HEK293T (cell line): ENCODE measurements at places on chromosomes 1 and 21.

GRCh38 chr1:76861149-76861548, 6.1 kb upstream of the ST6GALNAC5 start:
- DNase-seq = no peak

DNA sequence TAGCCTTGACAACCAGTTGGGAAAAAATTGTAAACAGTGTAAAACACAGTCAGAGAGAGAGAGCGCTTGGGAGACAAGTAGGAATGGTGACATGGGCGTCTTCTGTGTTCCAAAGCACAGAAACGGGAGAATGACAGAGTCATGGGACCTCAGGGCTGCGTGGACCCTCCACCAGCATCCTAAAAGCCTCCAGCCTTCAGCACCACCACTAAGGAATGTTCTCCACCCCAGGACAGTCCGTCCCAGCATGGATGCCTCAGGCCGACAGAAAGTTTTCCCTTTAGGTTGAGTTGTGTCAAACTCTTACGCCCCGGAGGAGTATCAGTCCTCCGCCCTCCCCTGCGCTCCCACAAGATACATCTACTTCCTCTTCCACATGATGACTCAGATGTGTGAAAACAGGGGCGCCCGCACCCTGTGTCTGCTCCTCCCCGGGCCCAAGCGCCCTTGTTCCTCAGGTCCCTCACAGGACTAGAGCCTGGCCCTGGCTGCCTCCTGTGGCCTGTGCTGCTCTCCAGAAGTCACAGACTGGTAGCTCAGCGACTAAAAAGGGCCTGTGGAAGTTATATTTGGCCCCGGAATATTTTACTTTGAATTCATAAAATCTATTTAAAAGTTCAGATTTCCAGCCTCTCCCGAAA, 63.9 kb upstream of the EFHD2 start:
- no peak for DNase-seq

DNA sequence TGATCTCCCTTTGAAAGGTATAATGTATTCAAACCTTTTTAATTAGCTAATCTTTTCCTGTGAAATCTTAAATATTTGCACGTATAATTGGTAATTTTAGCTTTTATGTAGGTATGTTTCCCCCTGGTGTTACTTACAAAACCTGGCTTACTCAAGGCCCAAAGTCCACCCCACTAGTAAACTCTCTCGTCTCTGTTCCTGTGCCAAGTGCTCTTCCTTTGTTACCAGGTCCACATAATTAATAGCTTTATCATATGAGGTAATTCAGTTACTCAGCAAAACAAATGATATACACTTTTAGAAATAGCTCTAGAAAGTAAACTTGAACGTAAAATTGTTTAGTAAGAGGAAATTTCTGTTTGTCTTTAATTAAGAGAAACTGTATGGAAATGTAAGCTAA, 36.7 kb downstream of the NFIA start:
- DNase-seq = no peak

DNA sequence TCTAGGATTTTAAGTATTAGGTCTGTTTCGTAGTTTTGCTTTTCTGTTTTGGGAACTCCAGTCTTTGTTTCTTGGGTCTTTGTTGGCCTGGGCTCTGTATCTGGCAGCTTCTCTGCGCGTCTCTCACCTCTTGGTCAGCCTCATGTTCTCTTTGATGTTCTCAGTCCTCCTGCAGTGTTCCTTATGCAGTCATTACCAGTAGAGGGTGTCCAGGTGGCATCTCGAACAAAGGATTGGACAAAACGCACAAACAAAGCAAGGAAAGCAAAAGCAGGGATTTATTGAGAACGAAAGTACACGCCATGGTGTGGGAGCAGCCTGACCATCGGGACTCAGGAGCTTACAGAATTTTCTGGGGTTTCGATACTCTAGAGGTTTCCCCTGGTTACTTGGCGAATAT, 133.7 kb upstream of the COL6A1 start:
- DNase-seq = no peak

DNA sequence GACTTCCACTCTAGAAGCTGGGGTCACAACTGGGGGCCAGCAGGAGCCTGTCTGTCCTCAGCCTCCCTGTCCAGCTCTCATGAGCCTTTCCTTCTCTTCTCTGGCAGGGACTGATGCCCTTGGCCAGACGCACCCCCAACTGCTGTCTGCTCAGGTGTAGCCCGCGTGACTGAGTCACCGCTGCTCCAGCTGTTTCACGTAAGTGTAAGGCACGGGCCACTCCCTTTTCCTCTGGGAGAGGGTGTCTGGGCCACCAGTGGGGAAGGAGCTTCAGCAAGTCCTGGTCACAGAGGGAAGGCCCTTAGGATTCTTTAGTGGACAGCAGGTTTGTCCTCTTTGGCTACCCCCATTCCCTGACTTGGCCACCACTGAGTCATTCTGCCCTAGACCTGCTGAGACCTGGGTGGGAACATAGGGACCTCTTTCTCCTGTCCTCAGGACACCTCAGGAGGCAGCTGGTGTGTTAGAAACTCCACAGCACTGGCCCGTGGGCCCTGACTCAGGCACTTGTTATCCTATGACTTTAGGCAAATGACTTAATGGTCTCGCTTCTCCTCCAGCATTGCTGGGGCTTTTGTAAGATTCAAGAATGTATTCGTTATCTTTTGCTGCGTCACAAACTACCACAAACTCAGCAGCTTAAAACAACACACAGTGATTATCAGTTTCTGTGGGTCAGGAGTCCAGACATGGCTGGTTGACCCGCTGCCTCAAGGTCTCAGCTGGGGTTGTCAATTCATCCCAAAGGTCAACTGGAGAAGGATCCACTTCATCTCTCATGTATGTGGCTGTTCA, 64.8 kb downstream of the FAM163A start:
- no peak for DNase-seq

DNA sequence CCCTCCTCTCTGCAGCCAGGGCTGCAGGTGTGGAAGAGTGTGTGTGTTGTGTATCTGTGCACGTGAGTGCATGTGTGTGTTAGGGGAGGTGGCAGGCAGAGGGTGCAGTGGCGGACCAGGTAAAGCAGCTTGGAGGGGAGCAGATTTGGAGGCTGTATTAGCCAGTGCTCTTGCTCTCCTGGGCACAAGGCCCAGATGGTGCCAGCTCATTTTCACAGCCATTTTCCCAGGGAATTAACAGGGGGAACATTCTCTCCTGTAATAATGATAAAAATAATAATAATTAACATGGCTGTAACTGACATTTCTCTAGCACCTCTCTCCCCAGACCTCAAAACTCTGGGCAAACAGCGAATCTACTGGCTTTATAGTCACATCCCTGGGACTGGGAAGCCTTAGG, 43.6 kb downstream of the LRRN2 start:
- DNase-seq = no peak

DNA sequence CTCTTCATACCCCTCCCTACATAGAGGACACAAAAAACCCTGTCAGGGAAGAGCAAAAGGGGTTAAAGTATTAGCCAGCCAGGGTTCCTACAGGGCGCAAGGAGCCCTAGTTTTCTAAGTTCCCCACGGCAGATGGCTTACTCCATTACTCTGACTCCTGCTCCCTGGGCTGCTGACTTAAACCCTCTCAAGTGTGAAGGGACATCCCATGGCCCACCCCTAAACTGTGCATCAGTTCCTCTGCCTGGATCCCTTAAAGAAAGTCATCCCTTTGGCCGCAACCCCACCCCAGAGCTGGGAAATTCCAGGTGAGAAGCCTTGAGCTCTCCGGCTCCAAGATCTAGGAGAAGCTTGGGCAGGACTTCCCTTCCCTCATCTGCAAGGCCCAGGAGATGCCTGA, 236.0 kb downstream of the TOMM20 start:
- DNase-seq = no peak

- DNase-seq = no peak
These were observed 58.0 kb upstream of the SGIP1 start for GRCh38 chr1:66475940-66476339.

DNA sequence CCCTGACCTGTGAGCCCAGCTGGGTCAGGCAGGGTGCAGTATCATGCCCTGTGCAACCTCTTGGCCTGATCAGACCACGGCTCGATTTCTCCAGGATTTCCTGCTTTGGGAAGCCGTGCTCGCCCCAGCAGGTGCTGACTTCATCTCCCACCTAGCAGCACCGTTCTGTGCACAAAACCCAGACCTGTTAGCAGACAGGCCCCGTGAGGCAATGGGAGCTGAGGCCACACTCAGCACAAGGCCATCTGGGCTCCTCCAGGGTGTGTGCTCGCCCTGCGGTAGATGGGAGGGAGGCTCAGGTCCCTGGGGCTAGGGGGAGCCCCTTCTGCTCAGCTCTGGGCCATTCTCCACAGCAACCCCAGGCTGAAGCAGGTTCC, 29.6 kb downstream of the SLC19A1 start:
- no peak for DNase-seq

GRCh38 chr21:42533306-42533962, 19.8 kb downstream of the SLC37A1 start:
- no peak for DNase-seq

GRCh38 chr1:2232916-2233438, 4.9 kb downstream of the SKI start:
- DNase-seq = no peak

DNA sequence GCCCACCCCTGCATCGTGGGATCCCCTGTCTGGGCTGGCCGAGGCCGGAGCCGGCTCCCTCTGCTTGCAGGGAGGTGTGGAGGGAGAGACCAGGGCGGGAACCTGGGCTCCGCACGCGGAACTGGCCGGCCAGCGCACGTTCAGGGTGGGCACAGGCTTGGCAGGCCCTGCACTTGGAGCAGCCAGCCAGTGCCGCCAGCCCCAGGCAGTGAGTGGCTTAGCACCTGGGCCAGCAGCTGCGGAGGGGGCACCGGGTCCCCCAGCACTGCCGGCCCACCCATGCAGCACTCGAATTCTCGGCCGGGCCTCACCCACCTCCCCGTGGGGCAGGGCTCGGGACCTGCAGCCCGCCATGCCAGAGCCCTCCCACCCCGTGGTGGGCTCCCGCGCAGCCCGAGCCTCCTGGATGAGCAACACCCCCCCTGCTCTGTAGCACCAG, 422.6 kb downstream of the AMY1C start:
- no peak for DNase-seq

GRCh38 chr1:40039757-40040510, 595 bp upstream of the CAP1 start:
- peak; percentile 69 for DNase-seq

GRCh38 chr1:114107474-114108435, 45.9 kb downstream of the SYT6 start:
- DNase-seq = no peak

GRCh38 chr1:225851805-225852204, 30.4 kb downstream of the TMEM63A start:
- no peak for DNase-seq

GRCh38 chr1:211541720-211542477, 37.1 kb downstream of the SLC30A1 start:
- no peak for DNase-seq

DNA sequence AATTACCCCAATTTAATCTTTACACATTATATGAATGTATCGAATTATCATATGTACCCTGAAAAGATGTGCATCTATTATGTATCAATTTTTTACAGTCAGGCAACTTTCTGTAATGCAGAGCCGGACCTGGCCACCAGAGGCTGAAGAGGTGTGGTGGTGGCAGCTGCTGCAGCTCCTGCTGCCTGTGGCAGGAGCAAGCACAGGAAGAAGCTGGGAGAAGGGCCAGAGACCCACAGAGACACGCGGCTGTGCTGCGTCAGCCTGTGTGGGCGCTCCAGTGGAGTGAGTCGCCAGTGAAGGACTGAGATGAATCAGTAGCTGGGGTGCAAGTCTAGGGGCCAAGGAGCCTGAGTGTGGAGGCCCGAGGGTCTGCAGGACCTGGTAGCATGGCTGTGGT, 74.3 kb upstream of the COG2 start:
- peak; percentile 53 for DNase-seq

DNA sequence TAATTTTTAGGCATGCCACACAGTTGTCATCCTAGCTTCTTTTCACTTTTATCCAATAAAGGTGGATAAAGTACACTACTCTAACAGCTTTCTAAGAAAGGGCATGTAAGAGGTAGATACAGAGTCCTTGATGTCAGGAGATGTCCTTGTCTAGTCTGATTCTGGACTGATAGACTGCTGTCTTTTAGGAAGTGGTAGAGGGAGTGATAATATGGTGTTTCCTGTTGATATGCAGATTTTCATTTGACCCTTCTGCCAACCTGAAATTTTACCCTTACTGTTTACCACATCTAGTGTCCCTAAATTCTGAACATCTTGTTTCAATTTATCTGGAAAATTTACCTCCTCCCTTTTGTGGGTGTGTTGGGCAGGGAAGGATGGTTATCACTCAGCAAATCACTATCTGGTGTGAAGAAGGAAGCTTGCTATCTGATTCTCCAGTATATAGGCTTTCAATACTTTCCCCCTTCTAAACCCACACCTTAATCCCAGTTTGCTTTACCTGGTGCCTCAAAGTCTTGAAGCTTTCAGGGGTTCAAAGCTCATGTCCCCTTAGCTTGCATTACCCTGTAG, 354.9 kb upstream of the SNX7 start:
- no peak for DNase-seq
